Transverse colon (tissue), 4 donors: ENCODE measurements at places on chromosomes 2 and 18. TPM values are rescaled to one million over a fixed set of nuclear protein-coding genes. Genes with fewer than 3 reads are reported as not detected.

The TDRD15 gene
- total RNA-seq: not detected

DNA sequence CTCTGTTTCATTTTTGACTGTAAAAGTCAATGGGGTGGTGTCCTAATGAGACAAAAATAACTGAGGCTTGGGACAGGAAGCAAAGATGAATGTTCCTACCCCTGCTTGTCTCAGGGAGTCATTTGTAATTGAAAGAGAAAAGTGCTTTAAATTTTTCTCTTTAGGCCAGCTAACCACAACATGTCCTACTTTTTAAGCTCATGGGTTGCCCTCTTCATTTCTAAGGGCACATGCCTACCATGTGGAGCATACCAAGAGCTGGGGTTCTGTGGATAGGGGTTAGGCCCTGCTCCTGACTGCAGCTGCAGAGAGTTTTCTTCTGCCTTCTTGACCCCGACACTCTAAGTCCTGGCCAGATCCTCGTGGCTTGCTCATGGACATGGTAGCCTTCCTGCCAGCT is 96.8 kb upstream of the ARL4C start:
- H3K4me3 ChIP-seq: no peak overlapping the region
- H3K27ac ChIP-seq: no peak overlapping the region
- no peak for DNase-seq
- no peaks in the 10 kb centered on the region for H3K36me3 ChIP-seq

DNA sequence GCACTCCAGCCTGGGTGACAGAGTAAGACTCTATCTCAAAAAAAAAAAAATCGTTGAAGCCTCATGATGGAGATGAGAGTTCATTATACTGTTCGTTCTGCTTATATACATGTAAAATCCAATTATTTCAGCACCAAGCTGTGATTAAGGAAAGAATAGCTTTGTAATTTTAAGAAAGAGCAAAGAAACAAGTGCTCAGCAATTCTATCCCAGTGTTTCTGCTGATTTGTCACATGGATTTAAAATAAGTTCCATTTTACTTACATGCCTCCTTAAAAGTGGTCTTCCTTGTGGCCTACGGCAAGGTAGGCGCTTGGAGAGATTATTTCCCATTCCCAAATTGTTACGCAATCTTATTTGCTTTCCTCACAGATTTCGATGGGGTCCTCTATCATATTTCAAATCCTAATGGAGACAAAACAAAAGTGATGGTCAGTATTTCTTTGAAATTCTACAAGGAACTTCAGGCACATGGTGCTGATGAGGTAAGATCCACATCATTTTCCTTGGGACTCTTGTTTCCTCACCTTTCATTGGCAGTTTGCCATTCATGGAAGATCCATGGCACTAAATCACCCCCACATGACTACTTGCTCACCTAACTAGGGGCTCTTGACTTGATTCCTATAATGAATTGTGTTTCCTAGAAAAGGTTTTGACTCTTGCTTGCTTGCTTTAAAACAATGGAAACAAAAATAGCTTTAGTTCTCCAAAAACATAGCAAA is 11.5 kb downstream of the ARPC2 start:
- no peak for DNase-seq
- peak overlapping the region; percentile 83 for H3K27ac ChIP-seq
- H3K27me3 ChIP-seq: no peaks in the 10 kb centered on the region
- H3K36me3 ChIP-seq: no peaks in the 10 kb centered on the region
- no peak overlapping the region for H3K4me3 ChIP-seq
- H3K4me1 ChIP-seq: peaks cover 31% of the 10 kb centered on the region

The ABCB11 gene
- total RNA-seq: 18.4 TPM

DNA sequence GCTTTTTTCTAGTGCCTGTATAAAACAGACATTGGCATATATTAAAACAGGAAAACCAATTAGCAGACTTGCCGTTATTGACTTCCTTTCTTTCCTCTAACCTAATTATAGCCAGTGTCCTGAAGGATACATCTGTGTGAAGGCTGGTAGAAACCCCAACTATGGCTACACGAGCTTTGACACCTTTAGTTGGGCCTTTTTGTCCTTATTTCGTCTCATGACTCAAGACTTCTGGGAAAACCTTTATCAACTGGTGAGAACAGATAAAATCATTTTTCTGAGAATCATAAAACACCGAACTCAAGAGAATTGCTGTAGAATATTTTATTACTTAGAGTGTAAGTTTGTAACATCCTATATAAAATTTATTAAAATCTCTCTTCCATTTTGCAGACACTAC is 74.3 kb downstream of the SCN2A start:
- no peak for DNase-seq
- no peaks in the 10 kb centered on the region for H3K4me1 ChIP-seq
- H3K27me3 ChIP-seq: no peaks in the 10 kb centered on the region
- H3K36me3 ChIP-seq: no peaks in the 10 kb centered on the region
- no peak overlapping the region for H3K4me3 ChIP-seq

DNA sequence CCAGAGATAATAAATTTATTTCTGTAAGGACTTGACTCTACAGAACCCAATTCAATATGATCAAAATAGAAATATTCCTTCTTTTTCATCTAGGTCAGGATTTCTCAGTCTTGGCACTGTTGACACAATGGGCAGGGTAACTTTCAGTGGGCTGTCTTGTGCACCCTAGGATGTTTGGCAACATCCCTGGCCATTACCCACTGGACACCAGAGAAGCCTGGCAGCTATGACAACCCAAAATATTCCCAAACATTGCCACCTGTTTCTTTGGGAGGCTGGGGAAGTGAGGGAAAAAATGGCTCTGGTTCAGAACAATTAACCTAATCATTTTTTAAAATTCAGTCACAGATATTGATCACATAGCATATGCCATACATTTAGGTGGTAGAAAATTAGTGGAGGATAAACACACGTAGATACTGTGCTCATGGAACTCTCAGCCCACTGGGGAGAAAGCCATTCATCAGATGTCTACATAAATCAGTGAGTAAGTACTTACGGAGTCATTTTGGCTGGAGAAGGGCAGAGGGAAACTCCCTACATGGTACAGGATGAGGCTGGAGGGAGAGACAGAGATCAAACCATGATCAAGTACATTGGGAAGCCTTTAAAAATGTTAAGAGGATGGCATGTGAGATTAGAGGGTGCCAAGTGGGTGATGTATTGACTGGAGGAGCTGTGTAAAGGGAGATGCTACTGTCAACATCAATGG is 718 bp upstream of the TNP1 start:
- H3K4me3 ChIP-seq: no peak overlapping the region
- no peak overlapping the region for H3K27ac ChIP-seq
- no peaks in the 10 kb centered on the region for H3K36me3 ChIP-seq
- H3K4me1 ChIP-seq: no peaks in the 10 kb centered on the region

The SLC16A14 gene
- total RNA-seq: 3.0 TPM

GRCh38 chr2:68709421-68709911 is 25.1 kb upstream of the ARHGAP25 start:
- DNase-seq: no peak
- H3K27me3 ChIP-seq: no peaks in the 10 kb centered on the region
- no peak overlapping the region for H3K4me3 ChIP-seq
- no peaks in the 10 kb centered on the region for H3K4me1 ChIP-seq

GRCh38 chr2:230930149-230930780 is 5.2 kb upstream of the GPR55 start:
- H3K27me3 ChIP-seq: no peaks in the 10 kb centered on the region
- no peaks in the 10 kb centered on the region for H3K4me1 ChIP-seq
- H3K36me3 ChIP-seq: no peaks in the 10 kb centered on the region

- no peak overlapping the region for H3K27ac ChIP-seq
- H3K36me3 ChIP-seq: no peaks in the 10 kb centered on the region
- no peak for DNase-seq
- H3K4me3 ChIP-seq: no peak overlapping the region
- peaks cover 9% of the 10 kb centered on the region for H3K27me3 ChIP-seq
Measured at GRCh38 chr2:239684996-239685395, 284.2 kb upstream of the HDAC4 start.

DNA sequence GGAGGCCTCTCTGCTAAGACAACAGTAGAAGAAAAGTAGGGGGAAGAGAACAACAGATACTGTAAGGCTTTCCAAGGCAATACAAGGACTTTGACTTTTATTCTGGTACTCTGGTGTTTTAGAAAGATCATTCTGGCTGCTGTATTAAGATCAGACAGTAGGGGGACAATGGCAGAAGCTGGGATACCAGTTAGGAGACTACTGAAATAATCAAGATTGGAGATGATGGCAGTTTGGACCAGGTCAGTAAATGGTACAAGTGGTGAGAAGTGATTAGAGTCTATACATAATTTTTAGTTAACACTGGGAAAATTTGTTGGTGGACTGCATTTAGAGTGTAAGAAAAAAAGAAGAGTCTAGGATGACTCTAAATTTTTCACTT is 139.7 kb downstream of the ROCK1 start:
- H3K36me3 ChIP-seq: no peaks in the 10 kb centered on the region
- no peak for DNase-seq
- no peak overlapping the region for H3K4me3 ChIP-seq
- H3K27me3 ChIP-seq: no peaks in the 10 kb centered on the region
